ENCODE measurements at places on chromosomes 3 and 15.

DNA sequence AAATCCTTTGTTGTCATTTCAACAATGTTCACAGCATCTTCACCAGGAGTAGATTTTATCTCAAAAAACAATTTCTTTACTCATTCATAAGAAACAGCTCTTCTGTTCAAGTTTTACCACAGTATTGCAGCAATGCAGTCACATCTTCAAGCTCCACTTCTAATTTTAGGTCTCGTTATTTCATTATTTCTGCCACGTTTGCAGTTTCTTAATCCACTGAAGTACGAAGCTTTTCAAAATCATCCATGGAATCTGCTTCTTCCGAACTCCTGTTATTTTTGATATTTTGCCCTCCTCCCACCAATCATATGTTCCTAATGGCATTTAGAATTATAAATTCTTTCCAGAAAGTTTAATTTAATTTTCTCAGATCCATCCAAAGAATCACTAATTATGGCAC lies 12.6 kb upstream of the OR5K1 start:
- DNase-seq: no peak

- DNase-seq: no peak
These were observed 243.9 kb downstream of the ZBTB20 start for GRCh38 chr3:114903213-114903612.

DNA sequence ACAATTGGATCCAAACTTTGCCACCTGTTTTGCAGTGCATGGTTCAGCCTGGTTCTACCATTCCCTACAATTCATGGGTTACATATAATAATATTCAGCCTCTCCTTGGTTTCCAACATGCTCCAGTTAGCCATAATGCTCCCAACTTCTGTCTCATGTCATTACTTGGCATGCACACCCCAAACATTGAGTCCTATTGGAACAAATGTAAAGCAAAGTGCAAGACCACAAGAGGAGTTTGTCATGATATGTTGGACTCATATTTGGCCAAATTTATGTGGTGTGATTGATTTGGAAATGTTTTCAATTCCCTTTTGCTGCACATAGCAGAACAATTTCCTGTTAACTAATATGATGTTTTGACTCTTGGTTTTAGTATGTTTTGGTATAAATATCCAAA lies 50.2 kb downstream of the KCNAB1 start:
- DNase-seq: no peak

- DNase-seq: no peak
These were observed 48.7 kb downstream of the ECT2 start for GRCh38 chr3:172799246-172799645.

DNA sequence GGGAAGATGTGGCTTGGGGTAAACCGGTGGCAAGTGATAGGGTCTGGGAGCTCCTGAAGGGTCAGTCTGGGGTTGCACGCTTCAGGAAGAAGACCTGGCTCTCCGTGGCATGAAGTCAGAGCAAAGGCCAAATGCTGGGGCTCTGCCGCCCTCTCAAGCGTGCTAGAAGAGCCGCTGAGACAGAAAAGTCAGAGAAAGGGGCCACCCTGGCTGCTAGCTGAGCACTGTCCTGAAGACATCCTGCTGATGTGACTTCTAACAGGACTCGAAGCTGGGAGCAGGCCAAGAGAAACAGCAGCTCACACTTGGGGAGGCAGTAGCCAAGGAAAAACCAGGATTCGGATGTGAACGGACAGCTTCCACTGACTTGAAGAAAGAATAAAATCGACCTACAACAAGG lies 270.4 kb downstream of the OCA2 start:
- DNase-seq: no peak

DNA sequence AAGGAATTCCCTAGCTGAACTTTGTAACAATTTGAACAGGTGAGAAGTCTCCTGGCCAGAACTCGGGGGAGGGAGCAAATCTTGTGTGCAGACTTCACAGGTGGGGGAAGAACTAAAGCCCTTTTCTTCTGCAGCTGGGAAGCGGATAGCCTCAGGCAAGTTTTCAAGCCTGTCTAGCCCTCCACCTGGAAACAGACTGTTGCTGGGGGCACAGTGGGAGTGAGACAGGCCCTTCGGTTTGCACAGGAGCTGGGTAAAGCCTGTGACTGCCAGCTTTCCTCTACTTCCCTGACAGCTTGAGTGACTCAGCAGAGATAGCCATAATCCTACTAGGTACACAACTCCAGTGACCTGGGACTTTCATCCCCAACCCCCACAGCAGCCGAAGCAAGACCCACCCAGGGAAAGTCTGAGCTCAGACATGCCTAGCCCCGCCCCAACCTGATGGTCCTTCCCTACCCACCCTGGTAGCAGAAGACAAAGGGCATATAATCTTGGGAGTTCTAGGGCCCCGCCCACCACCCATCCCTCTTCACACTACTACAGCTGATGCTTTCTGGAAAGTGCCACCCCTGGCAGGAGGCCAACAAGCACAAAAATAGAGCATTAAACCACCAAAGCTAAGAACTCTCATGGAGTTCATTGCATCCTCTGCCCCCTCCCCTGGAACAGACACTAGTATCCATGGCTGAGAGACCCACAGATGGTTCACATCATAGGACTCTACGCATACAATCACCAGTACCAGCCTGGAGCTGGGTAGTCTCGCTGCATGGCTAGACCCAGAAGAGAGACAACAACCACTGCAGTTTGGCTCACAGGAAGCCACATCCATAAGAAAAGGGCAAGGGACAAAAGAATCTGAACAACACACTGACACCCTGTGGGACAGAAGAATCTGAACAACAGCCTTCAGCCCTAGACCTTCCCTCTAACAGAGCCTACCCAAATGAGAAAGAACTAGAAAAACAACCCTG lies 479.0 kb downstream of the RAP2B start:
- DNase-seq: no peak

GRCh38 chr3:186319945-186320344 lies 42.1 kb downstream of the DGKG start:
- no peak for DNase-seq

- DNase-seq: no peak
These were observed 311.5 kb downstream of the RORA start for GRCh38 chr15:60917461-60918145.

DNA sequence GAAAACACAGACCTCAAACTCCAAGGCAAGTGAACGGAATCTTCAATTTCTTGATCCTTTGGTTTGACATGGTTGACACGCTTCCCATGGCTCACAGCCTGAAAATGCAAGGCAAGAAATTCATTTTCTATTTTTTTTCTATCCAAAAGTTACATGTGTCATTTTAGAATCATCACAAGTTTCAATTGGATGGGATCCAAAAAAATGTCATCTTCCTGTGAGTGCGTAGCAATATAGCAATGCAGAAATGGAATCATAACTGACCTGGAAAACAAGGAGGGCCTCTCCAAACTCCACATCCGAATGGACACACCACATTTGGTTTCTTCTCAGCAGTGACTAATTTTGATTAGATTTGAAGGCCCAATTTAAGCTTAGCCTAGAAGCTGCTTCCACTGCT lies 175.8 kb upstream of the ATP11B start:
- no peak for DNase-seq

- DNase-seq: no peak
These were observed 81.0 kb upstream of the ZPLD1 start for GRCh38 chr3:102353805-102354204.

DNA sequence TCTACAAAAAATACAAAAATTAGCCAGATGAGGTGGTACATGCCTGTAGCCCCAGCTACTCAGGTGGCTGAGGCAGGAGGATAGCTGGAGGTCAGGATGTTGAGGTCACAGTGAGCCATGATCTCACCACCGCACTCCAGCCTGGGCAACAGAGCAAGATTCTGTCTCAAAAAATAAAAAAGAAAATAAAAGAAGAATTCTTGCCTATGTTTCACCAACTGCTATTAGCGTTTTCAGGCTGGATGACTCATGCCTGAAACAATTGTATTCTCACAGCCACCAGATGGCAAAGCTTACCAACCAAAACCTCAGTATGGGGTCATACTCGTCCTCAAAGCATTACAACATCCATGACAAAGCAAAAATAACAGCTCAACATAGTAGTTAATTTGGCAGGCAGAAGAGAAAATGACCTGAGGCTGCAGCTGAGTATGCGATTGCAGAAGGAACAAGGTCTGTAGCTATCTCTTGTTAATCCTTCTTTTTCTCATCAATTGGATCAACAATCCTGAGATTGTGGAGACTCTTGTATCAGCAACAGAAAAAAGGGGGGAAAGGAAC lies 52.2 kb downstream of the TP53BP1 start:
- DNase-seq: peak; percentile 67

- no peak for DNase-seq
These were observed 144.1 kb upstream of the PEX5L start for GRCh38 chr3:180180795-180181194.

GRCh38 chr3:167729591-167729990 lies 5.1 kb downstream of the PDCD10 start:
- no peak for DNase-seq

Data from T1000 (cell line).